Transverse colon (tissue), 4 donors: ENCODE measurements at places on chromosomes 4 and X.
A peak's percentile ranks its signal among the peaks of the same experiment; 100 is the strongest.

- no peak for DNase-seq
These were observed 62.3 kb downstream of the AGTR2 start for GRCh38 chrX:116232833-116233232.

GRCh38 chrX:47817897-47818296, 18.8 kb upstream of the ZNF81 start:
- no peak for DNase-seq

- DNase-seq: no peak
These were observed 685.0 kb upstream of the FRG1 start for GRCh38 chr4:189255636-189256035.

DNA sequence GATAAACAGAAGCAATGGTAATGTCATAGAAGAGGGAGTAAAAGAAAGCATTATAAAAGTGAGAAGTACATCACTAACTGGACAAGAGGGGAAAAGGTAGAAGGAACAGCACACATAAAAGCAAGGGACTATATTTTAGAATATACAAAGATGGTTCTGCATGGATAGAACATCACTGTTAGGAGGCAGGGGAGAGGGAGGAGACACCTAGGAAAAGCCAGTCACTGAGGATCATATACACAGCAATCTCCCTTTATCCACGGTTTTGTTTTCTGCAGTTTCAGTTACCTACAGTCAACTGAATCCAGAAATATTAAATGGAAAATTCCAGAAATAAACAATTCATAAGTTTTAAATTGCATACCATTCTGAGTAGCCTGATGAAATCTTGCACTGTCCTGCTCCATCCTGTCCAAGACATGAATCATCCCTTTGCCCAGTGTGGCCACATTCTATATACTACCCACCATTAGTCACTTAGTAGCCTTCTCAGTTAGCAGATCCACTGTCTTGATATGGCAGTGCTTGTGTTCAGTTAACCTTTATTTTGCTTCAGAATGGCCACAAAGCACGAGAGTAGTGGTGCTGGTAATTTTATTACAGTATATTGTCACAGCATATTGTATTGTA, 74.2 kb downstream of the PPA2 start:
- no peak for DNase-seq

- DNase-seq: peak; percentile 57
These were observed 877 bp upstream of the SLC16A2 start for GRCh38 chrX:74420196-74421035.

- no peak for DNase-seq
These were observed 47.6 kb downstream of the CBLL2 start for GRCh38 chrX:22320236-22320873.

DNA sequence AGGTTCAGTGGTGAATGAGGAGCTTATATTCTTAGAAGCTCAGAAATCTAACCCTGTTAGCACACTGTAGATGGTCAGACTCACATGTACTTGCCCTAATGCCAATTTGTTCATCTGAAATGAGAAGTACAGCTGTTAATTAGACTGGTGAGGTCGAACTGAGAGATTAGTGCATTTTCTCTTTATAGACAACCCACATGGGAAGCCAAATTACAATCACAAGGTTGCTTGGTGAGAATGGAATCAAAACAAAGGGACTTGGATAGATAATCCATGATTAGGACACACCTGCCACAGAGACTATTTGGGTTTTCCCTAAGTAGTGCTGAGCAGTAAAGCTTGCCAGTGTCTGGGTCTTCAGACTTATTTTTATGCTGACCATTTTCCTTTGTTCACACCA, 88.3 kb downstream of the POLA1 start:
- DNase-seq: no peak

DNA sequence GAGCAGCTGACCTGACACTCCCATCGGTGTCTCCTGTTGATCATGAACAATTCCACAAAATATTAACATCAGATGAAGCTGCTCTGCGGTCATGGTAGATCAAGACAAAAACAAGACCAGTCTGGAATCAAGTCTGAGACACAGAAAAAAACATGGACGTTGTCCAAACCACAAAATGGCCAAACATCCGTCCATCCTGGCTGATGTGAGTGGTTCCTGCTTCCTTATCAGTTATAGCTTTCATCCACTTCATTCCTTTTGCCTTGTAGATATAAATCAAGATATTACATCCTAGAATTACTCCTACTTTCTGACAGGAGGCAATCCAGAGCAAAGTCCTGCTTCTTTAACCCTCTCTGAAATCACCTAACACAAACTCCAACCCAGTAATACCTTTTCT, 28.8 kb upstream of the PCSK1N start:
- DNase-seq: no peak

DNA sequence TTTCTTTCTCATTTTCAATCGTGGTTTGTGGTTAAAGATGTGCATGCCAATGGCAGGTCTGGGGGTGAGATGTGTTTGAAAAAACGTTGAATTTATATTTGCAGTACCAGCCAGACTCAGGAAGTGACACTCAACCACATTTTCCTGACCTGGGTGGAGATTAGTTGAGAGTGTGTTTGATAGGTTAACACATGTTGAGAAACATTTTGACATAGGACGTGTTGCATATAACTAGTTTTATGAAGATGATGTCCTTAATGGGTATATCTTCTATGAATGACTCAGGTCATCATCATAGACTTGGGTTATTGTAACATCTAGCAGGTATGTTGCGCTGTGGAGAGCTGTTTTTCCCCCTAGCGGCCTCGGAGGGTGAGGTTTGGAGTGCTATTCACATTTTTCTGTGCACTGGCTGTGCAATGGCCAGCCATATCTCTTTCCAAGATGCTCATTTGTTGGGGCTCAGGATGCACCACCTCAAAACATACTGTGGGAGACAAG, 21.7 kb upstream of the CD38 start:
- peak; percentile 20 for DNase-seq

GRCh38 chrX:129490330-129490729, 33.0 kb downstream of the SMARCA1 start:
- no peak for DNase-seq
